Thoracic aorta endothelial cell (primary cell): ENCODE measurements at places on chromosomes 11 and 22. TPM values are rescaled to one million over a fixed set of nuclear protein-coding genes. Genes with fewer than 3 reads are reported as not detected.

SHANK2 gene
- not detected in 2 replicates for total RNA-seq

PARVA gene
- 48.8 and 58.1 TPM in 2 replicates for total RNA-seq

CD3E gene
- not detected in 2 replicates for total RNA-seq

BLID gene
- total RNA-seq = 15.5 and 16.9 TPM in 2 replicates

GLYAT gene
- not detected in 2 replicates for total RNA-seq

HBE1 gene
- not detected in 2 replicates for total RNA-seq

PC gene
- total RNA-seq = 8.9 and 9.2 TPM in 2 replicates

APOL3 gene
- 19.9 and 35.8 TPM in 2 replicates for total RNA-seq

MN1 gene
- total RNA-seq = 0.65 and 1.6 TPM in 2 replicates

CASP5 gene
- 0.72 TPM in 1 of 2 replicates, not detected in the other for total RNA-seq

CARD10 gene
- total RNA-seq = 26.9 and 33.2 TPM in 2 replicates

OR51F2 gene
- total RNA-seq = not detected in 2 replicates

ABCC8 gene
- total RNA-seq = not detected in 2 replicates

GAB4 gene
- total RNA-seq = not detected in 2 replicates

ELFN2 gene
- under 0.01 TPM in 2 replicates for total RNA-seq

TENM4 gene
- 0.13 and 0.14 TPM in 2 replicates for total RNA-seq

MMP8 gene
- total RNA-seq = not detected in 2 replicates

TMEM151A gene
- total RNA-seq = under 0.01 TPM in 1 of 2 replicates, not detected in the other

TRIM51 gene
- total RNA-seq = not detected in 2 replicates

SPTBN2 gene
- 37.2 and 40.0 TPM in 2 replicates for total RNA-seq

SLN gene
- 0.22 TPM in 1 of 2 replicates, not detected in the other for total RNA-seq

OR6T1 gene
- not detected in 2 replicates for total RNA-seq

OR52I2 gene
- total RNA-seq = not detected in 2 replicates

NLRP6 gene
- not detected in 2 replicates for total RNA-seq

ZP1 gene
- not detected in 2 replicates for total RNA-seq

LMNTD2 gene
- total RNA-seq = 0.53 and 0.57 TPM in 2 replicates

IZUMO1R gene
- not detected in 2 replicates for total RNA-seq

MAP4K2 gene
- total RNA-seq = 42.2 and 66.5 TPM in 2 replicates
